ENCODE measurements at places on chromosomes 1 and 21.

GRCh38 chr1:109802901-109803561, 39.3 kb upstream of the EPS8L3 start:
- no peak for DNase-seq

DNA sequence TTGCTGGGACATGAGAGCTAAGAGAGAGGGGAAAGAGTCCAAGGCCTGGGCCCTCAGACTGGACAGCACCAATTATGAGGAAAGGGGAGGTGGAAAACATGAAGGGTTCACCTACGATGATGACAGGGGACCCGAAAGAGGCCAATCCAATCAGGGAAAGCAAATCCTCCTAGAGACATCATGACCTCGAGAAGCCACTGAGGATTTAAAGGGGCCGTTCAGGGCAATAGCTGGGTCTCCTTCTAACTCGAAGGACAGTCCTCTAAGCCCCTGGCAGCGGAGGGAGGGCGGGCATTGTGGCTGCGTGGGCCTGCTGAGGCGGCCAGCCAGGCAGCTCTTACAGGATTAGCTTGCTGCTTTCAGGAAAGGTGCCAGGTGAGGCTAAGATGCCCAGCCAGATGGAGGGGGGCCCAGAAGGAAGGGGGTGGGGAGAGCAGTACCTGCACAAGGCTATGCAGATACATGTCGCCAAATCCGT, 7.4 kb downstream of the MEF2D start:
- DNase-seq = no peak

DNA sequence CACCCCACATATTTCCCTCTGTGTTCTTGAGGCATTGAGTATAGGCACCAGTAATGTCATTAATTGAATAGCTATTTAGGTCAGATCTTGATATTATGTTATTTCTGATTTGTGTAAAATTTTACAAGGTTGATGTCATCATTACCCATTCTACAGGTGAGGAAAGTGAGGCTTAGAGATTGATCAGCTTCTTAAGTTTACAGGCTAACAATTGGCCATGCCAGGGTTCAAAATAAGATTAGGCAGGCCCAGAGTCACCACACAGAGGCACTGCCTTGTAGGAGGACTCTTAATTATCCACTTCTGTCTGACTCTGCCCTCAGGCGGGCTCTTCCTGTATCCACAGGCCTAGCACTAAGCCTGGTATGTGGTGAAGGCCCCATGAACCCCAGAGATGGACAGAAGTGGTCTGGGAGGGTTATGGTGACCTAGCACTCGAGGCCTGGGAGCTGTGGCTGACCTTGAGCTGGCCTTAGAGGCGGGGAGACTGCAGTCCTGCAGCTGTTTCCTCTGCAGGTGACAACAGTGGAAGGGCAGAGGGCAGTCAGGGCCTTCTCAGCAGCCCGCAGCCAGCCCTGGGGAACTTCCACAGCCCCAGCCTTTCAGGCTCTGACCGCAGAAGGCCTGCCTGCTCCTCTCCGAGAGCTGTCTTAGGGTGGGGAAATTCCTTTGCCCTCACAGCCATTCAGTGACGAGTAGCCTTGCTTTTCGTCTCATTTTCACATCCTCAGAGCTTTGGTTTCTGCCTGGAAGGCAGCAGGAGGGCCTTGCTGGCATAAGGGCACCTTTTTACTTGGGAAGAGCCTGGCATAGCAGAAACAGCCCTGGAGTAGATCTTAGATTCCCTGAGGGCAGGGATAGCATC, 12.2 kb downstream of the ZDHHC18 start:
- no peak for DNase-seq

GRCh38 chr1:110872745-110873720, at the start of gene CD53:
TSS of gene CD53 (plus strand) at chr1:110873148. CDS start at chr1:110891409, 18,261 bp downstream.
- no peak for DNase-seq

- DNase-seq = no peak
Observed at GRCh38 chr1:9250411-9251381, 16.1 kb downstream of the H6PD start.

DNA sequence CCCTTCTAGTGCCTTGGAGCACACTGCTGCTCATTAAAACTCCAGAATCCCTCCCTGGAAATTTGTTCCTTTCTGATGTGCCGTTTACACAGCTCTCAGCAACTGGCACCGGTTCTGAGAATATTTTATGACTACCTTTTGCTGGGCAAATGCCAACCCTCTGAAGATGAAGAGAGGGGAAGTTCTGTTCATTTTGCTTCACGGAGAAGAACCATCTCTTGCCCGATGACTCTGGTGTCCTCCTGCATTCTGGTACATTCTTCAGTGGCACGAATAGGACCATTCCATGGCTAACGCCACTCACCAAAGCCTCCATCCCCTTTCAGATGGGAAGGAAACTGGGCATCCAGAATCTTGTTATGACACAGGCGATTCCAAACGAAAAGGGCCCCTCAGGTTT, 96.2 kb upstream of the SIM2 start:
- no peak for DNase-seq

GRCh38 chr21:17931080-17931479, 111.9 kb upstream of the C21orf91 start:
- no peak for DNase-seq

DNA sequence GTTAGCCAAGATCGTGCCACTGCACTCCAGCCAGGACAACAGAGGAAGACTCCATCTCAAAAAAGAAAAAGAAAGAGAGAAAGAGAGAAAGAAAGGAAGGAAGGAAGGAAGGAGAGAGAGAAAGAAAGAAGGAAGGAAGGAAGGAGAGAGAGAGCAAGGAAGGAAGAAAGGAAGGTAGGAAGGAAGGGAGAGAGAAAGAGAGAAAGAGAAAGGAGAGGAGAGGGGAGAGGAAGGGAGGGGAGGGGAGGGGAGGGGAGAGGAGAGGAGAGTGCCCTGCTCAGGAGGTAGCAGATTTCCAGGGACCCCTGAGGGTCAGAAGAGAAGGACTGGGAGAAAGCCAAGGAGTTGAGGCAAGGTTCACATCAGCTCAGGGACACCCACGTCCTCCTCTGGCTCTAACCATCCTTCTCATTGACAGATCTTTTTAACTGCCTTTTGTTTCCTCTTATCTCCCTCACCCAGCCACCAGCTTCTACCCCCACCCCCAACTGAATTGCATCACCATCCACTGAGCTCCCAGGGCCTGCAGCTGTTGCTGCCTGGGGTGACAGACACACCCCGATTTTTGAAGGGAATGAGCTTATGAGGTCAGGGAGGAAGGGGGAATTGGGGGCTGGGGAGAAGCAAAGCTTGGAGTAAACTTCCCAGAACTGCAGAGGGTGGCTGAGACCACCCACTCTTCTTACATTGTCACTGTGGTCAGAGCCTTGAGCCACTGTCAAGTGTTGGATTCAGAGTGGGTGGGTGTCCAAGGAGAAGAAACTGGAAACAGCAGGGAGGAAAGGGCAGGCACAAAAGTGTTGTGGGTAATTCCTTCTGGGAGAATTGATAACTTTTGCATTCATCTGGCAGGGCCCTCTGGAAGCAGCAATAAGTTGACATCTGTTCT, 91.6 kb downstream of the GLUL start:
- no peak for DNase-seq

GRCh38 chr1:2194319-2194897, at the start of gene FAAP20:
TSS of gene FAAP20 (minus strand) at chr1:2194772. CDS start at chr1:2194749, 23 bp downstream.
- DNase-seq = peak; percentile 81

GRCh38 chr1:44407430-44408211, 2.6 kb downstream of the RNF220 start:
- no peak for DNase-seq

GRCh38 chr1:10648689-10649516, 147.5 kb downstream of the CASZ1 start:
- DNase-seq = no peak

DNA sequence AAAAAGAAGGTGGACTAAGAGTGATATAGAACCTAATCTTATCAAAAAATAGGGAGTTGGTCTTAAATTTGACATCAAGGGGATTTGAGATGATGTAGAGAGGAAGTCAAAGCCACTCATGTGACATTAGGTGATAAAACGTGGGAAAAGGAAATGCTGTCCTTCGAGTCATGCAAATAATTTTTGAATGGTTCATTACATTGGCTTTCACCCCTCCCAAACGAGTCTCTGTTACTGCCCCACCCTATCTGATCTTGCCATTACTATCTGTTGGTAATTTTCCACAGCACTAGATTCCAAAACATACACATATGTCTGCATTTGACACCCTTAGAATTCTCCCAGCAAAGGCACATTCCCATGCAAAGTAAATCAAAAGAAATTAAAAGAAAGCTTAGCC, 531.1 kb upstream of the ADAMTS5 start:
- no peak for DNase-seq

GRCh38 chr21:45723049-45723958, 79.8 kb downstream of the PCBP3 start:
- no peak for DNase-seq

GRCh38 chr1:155509064-155509463, 53.5 kb downstream of the ASH1L start:
- DNase-seq = no peak

DNA sequence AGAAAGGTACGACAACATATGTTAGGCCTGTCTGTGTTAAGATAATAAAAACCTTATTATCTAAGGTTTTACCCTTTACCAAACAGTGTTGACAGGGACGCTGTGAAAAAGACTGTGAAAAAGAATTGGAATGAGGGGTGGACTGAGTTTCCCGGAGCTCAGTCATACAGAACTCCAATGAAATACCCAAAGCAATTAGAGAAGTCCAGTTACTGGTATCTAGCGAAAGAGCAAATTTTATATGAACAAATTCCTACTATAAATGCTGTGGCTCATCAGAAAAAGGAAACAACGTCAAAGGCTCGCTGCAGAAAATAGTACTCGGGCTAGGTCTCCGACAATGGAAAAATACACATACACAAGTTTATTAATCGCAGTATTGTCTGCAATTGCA, 708 bp upstream of the RBBP5 start:
- DNase-seq = no peak

GRCh38 chr1:31707711-31708110, 3.9 kb upstream of the COL16A1 start:
- no peak for DNase-seq

- no peak for DNase-seq
Observed at GRCh38 chr1:102800406-102800805, 307.9 kb downstream of the COL11A1 start.

GRCh38 chr1:8075511-8076051, 49.5 kb upstream of the ERRFI1 start:
- DNase-seq = no peak

DNA sequence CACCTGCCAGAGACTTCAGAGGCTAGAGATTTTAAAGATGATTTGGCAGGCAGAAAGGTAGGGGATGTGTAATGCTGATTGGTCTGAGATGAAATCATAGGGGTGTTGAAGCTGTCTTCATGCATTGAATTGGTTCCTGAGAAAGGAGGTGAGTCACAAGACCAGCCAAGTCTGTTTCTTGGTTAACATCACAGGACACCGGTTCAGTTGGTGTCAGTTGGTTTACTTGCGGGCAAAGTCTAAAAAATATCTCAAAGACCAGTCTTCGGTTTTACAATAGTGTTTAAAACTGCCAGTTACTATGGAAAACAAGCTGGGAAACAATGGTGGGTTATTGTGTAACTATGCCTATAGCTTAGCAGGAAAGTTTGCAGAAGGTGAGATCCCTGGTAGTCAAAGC, 305.9 kb downstream of the BARHL2 start:
- DNase-seq = no peak

GRCh38 chr1:84946631-84947030, 50.3 kb downstream of the MCOLN2 start:
- no peak for DNase-seq

DNA sequence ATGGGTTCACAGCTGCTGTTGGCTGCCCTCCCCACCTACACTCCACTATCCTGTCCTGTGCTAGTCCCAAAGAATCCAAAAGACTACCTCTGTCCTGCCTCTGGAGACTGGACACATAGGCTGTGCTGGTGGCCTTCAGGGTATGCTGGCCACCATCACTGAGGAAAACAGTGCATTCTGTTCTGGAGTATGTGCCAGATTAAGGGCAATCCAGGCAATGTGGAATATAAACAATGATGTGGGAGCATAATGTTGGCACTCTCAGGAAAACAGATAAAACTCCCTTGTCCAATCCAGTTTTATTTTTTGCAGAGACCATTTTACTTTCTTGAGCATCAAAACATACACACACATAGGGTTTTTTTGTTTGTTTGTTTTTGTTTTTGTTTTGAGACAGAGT, 94.3 kb downstream of the GLUL start:
- no peak for DNase-seq

DNA sequence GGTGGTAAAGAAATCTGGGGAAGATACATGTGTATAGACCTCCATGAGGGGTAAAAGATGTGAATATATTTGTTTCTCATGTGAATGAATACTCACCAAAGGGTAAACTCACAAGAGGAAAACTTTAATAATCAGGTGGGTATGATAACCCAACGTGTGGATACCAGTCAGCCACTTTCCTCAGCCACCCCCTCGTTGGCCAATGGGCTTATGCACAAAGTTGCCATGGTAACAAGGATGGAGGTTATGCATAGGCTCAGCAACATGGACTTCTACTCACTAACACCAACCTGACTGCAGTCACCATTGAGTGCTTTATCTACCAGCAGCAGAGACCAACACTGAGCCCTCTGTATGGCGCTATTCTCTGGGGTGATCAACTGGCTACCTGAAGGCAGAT, 424.4 kb downstream of the DUSP10 start:
- DNase-seq = no peak

GRCh38 chr1:52697795-52698674, at the start of gene COA7:
TSS of gene COA7 (minus strand) at chr1:52698347. CDS start at chr1:52698326, 21 bp downstream.
- DNase-seq = peak; percentile 85

- DNase-seq = peak; percentile 93
Observed at GRCh38 chr1:174159252-174160108, at the start of gene RABGAP1L. TSS of gene RABGAP1L (plus strand) at chr1:174159520.

DNA sequence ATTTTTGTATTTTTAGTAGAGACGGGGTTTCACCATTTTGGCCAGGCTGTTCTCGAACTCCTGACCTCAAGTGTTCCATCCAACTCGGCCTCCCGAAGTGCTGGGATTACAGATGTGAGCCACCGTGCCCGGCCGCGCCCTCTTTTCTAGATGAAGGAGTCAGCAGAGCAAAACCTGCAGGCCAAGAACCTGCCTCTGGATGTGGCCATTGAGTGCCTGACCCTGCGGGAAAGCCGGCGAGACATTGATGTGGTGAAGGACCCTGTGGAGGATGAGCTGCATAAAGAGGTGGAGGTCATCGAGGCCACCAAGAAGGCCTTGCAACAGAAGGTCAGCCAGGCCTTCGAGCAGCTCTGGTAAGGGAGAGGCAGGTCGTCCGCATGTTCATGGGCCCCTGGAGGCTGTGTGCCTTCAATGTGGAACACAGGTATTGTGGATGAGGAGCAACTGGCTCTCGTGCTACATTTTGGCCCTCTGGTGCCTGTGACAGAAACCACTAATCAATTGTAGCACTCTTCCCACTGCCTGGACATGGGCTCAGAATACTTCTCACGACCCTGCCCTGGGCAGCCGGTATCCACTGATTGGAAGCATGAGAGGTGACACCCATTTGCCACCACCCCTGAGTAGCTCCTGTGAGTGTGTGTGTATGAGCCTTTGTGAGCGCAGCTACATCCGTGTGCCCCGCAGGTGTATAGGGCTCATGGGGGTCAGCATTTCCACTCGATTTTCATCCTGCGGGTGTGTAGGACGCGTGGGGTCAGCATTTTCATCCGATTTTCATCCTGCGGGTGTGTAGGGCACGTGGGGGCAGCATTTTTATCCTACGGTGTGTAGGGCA, 2.0 kb downstream of the TEKT2 start:
- no peak for DNase-seq

- no peak for DNase-seq
Observed at GRCh38 chr1:10217748-10218441, 7.5 kb downstream of the KIF1B start.

- DNase-seq = no peak
Observed at GRCh38 chr1:46553506-46553905, 2.1 kb upstream of the KNCN start.

GRCh38 chr21:42019101-42019605, 9.0 kb upstream of the ZBTB21 start:
- no peak for DNase-seq

GRCh38 chr1:85240174-85240601, 19.3 kb downstream of the C1orf52 start:
- DNase-seq = no peak

Measured in HEK293T (cell line).